Stimulated activated CD8-positive, alpha-beta memory T cell treated with anti-CD3 and anti-CD28 coated beads, Interleukin-4, amount 100 ng/mL, for 1 hour (primary cell): ENCODE measurements at places on chromosomes 4 and X.
A peak's percentile ranks its signal among the peaks of the same experiment; 100 is the strongest.

DNA sequence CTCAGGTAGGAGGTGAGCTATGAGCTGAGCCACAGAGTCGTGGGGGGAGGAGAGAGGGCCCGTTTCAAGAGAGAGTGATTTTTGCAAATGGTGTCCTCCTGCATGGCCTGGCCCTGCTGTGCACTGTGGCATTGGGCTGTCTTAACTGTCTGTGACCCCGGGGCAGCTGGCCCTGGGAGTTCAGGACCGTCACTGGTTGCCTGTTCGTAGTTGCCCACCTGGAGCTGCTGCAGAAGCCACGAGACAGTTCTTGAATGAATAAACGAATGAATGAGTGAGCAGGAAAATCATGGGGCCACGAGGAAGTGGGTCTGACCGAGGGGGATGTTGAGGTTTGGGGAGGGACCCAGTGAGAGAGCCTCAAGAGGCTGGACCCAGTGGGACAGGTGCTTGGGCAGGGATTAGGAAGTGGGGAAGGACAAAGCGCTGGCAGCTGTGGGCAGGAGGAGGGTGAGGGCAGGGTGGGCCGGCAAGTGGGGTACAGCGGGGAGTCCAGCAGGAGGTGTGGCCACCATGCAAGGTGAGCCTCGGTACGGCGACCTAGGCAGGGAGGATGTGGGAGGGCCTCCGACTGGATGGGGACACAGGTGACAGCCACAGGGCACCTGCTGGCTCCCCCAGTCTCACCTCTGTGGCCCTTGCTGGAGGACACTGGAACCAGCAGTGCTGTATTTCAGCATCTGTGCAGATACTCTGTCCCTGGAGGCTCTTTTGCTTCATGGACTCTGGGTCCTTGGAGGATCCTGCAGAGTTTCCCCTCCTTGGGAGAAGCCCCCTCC lies 10.2 kb downstream of the RGS12 start:
- DNase-seq = no peak

DNA sequence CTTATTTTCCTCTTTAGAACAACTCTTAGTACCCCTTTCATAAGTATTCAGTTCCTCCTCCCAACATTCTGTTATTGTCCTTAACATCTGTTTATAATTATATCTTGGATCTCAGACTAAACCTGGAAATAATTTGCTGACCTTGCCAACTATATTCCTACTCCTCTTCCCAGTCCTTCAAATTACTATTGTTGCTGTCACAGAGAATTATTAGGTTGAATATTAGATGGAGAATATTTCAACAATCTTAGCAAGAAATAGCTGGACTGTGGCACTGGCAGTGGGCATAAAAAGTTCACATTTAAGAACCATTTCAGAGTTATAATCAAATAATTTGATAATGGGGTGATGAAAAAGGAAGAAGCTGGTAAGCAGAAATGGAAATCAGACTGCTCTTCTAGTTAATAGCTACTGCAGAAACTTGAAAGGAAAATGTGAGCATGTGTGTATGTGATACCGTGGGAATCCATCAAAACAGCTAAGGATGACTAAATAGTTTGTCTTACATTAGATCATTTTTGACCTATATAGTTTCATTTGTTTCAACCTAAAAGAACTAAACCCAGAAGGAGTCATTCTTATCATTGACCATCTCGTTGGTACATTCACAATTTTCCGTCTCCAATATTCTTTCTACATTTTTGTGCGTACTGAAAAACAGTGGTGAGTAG lies 43.3 kb upstream of the PRDM8 start:
- DNase-seq = no peak

DNA sequence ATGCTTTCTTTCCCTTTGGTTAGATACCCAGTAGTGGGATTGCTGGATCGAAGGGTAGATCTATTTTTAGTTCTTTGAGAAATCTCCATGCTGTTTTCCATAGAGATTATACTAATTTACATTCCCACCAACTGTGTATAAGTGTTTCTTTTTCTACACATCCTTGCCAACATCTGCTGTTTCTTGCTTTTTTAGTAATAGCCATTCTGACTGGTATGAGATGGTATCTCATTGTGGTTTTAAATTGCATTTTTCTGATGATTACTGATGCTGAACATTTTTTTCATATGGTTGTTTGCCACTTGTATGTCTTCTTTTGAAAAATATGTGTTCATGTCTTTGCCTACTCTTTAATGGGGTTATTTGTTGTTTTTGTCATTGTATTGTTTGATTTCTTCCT lies 6.6 kb upstream of the AGA start:
- no peak for DNase-seq

GRCh38 chr4:138438608-138439007 lies 196.5 kb upstream of the SLC7A11 start:
- no peak for DNase-seq

- no peak for DNase-seq
These were observed 21.0 kb upstream of the CABS1 start for GRCh38 chr4:70313736-70314135.

DNA sequence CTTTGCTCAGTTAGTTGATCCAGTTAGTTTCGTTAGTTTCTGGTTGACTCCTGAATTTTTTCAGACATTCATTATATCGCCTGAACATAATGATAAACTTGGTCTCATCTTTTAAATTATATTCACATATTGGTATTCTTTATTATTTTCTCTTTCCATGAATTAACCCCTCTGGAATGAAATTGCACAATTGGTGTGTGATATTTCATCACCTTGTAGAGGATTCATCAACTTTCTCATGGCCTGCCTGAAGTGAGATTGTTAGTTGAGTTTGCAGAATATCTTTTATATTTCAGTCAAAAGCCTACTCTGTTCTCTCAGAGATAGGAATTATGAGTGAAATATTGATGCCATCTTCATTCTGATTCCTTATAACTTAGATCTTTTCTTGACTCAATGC lies 1160.6 kb upstream of the AGA start:
- DNase-seq = no peak

GRCh38 chr4:166458756-166459155 lies 585.7 kb downstream of the TLL1 start:
- DNase-seq = no peak

DNA sequence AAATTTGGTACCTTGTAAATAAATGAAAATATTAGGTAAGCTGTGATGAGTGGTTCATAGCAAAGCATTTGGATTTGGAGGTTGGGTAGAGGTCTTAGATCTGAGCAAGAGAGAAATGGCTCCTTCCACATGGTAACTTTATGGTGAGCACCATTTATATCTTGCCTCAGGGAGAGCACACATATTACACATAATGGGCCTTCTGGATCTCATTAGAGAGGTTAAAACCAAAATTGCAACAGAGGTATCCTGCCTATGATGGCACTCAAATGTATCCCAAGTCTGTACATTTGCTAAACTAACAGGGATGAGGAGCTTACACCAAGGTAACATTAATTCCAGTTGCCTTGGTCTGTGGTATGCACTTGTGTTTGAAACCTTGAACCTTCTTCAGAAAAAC lies 87.1 kb upstream of the PUDP start:
- DNase-seq = no peak

DNA sequence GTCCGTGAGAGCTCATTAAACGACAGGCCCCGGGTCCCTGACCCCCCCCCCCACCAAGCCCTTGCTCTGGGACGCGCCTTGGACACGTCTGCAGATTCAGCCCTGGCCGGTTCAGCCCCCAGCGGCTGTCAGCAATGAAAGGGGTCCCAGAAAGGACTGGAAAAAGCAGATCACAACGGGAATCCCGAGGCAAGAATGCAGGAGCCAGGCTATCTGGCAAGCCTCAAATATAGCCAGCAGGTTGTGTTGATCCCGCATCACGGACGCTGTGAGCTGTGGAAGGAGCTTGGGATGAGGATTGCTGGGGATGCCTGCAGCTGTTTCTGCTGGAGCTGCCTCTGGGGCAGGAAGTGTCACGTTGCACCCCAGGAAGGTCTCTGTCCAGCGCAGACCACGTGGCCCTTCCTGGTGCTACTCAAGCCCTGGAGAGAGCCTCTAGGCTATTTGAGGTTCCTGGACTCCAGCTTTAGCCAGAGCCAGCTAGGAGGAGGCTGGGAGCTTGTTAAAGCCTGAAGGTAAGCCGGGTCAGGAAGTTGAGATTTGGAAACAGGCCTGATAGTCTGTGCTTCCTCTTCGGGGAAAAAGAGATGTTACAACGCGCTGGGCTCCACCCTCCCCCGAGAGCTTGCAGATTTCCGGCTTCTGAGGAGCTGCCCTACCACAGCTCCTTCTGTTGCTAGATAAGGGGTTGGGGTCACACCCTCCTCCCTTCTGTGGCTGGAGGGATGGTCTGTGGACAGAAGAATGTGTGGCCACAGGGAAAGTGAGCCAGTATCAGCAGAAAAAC lies 19.3 kb upstream of the CSF2RA start:
- DNase-seq = peak; percentile 33

DNA sequence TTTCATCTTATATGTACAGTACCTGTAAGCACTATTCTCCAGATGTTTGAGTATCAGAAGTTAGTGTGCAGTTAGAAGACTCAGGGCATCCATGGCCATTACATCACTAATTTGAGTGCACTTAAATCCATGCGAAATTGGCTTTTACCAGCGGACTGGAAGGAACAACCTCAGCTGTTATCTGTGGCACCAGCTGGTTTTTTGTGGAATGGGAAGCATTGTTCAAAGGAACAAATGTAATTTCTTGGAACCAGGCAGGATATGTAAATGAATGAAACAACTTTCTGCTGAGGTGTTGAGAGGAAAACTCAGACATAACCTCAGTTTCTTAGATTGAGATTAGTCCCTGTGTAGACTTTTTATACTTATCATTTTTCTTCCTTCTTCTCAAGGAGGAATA lies 60.2 kb downstream of the PDGFRA start:
- DNase-seq = no peak

DNA sequence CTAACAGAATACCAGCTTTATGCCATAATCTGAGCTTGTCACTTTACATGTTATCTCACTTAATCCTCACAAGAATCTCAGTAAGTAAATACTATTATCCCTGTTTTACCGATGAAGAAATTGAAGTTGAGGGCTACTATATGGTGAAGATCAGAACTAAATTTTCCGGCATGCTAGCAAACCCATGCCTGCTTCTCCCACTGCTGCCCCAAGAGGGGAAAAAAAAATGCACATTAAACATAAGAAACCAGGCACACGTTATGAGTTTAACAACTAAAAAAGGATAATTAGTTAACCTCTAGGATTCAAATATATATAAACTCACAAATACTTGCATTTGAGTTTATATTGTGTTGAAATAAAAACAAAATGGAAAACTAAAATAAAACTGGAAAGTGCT lies 10.8 kb downstream of the SLC10A7 start:
- DNase-seq = no peak

DNA sequence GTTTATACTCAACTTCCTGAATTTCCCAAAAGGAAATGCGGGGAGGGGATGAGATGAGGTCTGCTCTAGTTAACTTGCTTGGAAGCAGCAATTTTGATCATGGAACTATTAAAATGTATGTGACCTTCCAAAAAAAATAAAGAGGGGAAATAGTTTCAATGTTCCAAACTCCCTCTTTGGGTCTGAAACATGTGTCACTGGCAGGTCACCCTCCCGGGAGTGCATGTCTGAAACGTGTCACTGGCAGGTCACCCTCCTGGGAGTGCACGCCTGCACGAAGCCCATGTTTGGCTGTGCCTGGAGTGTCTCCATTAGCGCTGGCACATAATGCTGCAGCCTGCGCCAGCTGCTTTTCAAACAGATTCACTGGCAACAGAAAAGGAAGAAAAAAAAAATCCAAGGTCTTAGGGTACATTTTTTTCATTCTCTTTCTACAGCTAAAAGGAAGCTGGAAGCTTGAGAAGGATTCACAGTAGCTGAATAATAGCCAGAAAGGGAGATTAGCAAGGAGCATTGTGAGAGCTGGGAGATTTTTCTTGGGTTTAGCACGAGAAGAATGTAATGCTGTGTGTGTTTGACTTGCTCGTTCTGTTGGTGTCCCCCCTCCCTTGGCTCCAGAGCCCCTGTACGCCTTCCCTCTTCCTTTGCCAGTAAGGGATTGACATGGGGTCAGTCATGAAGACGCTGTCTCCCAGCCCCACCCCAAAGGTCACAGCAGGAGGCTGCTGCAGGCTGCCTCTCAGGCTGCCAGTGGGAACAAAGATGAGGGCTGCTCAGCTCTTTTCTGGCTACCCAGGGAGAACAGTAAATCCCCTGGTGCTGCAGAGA lies 39.2 kb upstream of the TLR3 start:
- no peak for DNase-seq

DNA sequence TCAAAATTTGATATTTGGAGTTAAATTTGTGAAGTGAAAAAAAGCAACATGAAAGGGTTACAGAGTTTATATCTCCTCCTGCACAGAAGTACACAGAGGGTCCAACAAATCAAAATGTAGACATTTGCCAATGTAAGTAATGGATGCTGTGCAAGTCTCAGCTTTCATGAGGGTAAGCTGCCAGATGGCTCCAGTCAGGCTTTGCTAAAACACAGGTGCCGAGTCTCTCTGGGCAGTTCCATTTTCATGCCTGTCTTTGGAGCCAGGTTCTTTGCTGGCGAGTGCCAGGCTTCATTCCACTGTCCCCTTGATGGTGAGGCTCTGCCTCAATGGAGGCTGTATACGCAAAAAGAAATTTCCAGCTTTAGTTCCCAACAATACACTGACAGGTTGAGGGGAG lies 27.9 kb downstream of the SLC4A4 start:
- DNase-seq = no peak

- DNase-seq = no peak
These were observed 202.1 kb downstream of the ARHGAP24 start for GRCh38 chr4:85676850-85677590.

DNA sequence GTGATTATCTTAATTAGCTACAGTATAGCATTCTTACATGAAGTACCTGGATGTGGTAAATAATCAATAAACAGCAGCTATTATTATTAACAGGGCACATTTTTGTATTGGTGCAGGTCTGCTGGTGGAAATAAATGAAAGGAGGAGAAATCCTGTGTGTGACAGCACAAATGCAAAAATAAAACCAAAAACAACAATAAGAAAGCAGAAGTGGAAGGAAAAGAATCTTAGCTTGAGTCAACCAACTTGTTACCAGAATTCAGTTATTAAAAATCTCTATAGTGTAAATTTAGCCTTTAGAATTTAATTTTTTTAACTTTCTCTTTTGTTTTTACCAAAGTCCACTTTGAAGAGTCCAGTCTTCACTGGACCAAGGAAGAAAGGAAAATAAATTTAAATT lies 63.1 kb upstream of the LSM6 start:
- DNase-seq = no peak

DNA sequence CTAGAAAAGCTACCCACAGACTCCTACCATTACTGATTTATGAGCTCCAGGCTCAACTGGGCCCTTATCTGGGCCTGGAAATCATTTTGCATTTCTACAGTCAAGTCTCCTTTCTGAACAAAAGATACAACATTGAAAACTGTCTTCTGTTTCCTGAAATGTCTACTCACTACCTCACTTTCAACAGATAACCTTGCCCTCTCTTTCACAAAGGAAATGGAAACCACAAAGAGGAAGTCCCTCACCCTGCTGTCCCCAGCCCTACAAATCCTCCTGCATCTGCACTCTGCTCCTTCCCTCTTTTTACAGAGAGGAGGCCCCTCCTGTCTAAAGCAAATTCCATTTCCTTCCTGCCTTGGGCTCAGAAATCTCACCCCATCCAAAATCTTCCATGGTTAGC lies 24.8 kb upstream of the CYBB start:
- DNase-seq = no peak

GRCh38 chrX:70470850-70471289 lies 26.2 kb downstream of the DLG3 start:
- no peak for DNase-seq
